ENCODE measurements at places on chromosomes 13 and 19. TPM values are rescaled to one million over a fixed set of nuclear protein-coding genes. Genes with fewer than 3 reads are reported as not detected.

Gene CDC42EP5
- total RNA-seq, result 0.30 TPM

Gene FCAR
- not detected for total RNA-seq

Gene KLK12
- not detected for total RNA-seq

Gene C19orf67
- total RNA-seq, result not detected

Gene NLRP4
- total RNA-seq, result not detected

Gene CNN2
- total RNA-seq, result 124 TPM

Gene SH2D3A
- 24.5 TPM for total RNA-seq

Gene MEDAG
- total RNA-seq, result 0.09 TPM

Gene STARD13
- 1.4 TPM for total RNA-seq

Gene RPS5
- 1,499 TPM for total RNA-seq

Gene TRIM28
- 473 TPM for total RNA-seq

Gene TLE6
- 4.5 TPM for total RNA-seq

Gene ACER1
- total RNA-seq, result not detected

Gene SPRED3
- 1.7 TPM for total RNA-seq

Gene HDGFL2
- total RNA-seq, result 48.5 TPM

Gene AMER2
- 0.02 TPM for total RNA-seq

Gene CCDC194
- 2.2 TPM for total RNA-seq

Gene RPS28
- total RNA-seq, result 2,605 TPM

Gene CLIP3
- total RNA-seq, result 1.0 TPM

Gene CLEC17A
- 0.46 TPM for total RNA-seq

Gene LILRA2
- total RNA-seq, result not detected

Gene MAMSTR
- total RNA-seq, result 0.69 TPM

Gene KHSRP
- 253 TPM for total RNA-seq

Gene SPART
- total RNA-seq, result 12.2 TPM

Gene ADGRE3
- not detected for total RNA-seq

Gene ZNF878
- total RNA-seq, result 0.39 TPM

Gene STX10
- total RNA-seq, result 89.9 TPM

Gene TINCR
- 0.93 TPM for total RNA-seq

Gene ZNF665
- 5.6 TPM for total RNA-seq

Gene NAA16
- 27.3 TPM for total RNA-seq

Gene ZNF497
- 1.5 TPM for total RNA-seq

Gene TIMM13
- 54.0 TPM for total RNA-seq

Gene CBY2
- 0.32 TPM for total RNA-seq

Gene GRK1
- 0.22 TPM for total RNA-seq

Gene ATP4B
- not detected for total RNA-seq

Data from activated T-cell treated with anti-CD3 and anti-CD28 coated beads, Interleukin-2, amount 50 U/mL, for 72 hours (primary cell).